ENCODE measurements at places on chromosomes 7 and 10. TPM values are rescaled to one million over a fixed set of nuclear protein-coding genes. Genes with fewer than 3 reads are reported as not detected.

- no peak for DNase-seq
Measured at GRCh38 chr10:26715137-26715487, 17.6 kb downstream of the PDSS1 start.

- no peak for DNase-seq
Measured at GRCh38 chr10:109592391-109592790, 330.9 kb downstream of the XPNPEP1 start.

GRCh38 chr10:24569330-24569796, 154.3 kb downstream of the ARHGAP21 start:
- no peak for DNase-seq

DNA sequence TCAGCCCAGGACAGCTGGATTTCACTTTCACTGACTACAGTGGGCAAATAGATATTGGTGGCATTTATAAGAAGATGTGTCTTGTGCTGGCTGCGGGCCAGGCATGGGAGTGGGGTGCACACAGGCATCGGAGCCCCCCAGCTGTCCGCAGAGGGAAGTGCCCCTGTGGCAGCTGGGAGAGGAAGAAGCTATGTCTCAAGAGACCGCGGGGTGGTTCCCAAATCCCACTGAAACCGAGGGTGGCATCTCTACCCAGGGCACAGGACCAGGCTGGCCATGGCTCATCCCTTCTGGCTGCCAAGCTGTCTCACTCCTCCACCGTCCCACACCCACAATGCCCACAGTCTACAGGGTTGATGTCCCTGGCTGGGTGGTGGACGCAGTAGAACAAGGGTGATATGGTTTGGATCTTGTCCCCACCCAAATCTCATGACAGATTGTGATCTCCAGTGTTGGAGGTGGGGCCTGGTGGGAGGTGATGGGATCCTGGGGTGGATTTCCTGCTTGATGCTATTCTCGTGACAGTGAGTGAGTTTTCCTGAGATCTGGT, 94.8 kb downstream of the TCERG1L start:
- DNase-seq, result no peak

The NUTM2E gene
- 0.02 TPM for total RNA-seq

The HIP1 gene
- total RNA-seq, result 48.6 TPM

The ANKRD61 gene
- 0.63 TPM for total RNA-seq

The CAMK2B gene
- total RNA-seq, result 0.84 TPM

The MYPN gene
- 0.13 TPM for total RNA-seq
